ENCODE measurements at places on chromosomes 16 and 17.
A peak's percentile ranks its signal among the peaks of the same experiment; 100 is the strongest.

DNA sequence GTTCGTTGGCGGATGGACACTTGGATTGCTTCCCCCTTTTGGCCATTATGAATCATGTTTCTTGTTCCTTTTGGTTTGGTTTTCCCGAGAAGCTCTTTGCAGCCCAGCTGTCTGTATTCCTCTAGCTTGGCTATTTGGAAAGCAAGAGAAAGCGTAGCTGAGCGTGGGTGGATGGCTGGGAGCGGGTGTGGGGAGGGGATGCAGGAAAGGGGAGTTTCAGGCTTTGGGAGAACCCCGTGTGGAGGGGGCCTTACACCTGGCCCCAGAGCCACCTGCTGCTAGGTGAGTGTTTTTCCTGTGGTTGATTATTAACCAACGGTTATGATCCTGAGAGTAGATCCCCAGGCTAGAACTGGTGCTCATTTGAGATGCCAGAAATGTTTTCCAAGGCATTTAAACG is 103.7 kb downstream of the RAP1GAP2 start:
- no peak for DNase-seq

GRCh38 chr17:34434052-34434451 is 71.0 kb upstream of the CCL1 start:
- DNase-seq: no peak

DNA sequence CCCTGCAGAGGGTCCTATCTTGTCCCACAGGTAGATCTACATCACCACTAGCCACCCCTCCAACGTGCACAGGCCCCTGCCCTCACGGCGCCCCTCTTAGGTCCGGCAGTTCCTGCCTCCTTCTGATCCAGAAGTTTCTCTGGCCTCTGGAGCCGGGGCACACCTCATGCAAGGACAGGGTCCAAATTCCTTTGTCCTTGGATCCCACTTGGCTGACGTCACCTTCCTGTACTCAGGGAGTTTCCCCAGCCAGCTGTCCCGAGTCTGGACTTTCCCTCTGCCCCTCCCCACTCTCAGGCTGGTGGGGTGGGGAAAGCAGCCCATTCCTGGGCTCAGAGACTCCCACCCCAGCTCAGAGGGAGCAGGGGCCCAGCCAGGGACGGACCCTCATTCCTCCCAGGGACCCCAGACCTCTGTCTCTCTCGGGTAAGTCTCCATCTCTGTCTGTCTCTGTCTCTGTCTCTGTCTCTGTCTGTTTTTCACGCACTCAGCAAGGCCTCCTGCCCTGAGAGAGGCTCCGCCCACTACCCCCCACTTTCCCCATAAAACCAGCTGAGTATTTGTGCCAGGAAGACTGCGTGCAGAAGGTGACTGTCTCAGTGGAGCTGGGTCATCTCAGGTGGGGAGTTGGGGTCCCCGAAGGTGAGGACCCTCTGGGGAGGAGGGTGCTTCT is at the start of gene IL32:
Gene IL32 (plus strand): TSS at position 572 of the 673 bp plus-strand sequence. CDS start 172 bp downstream, outside the sequence.
- DNase-seq: peak; percentile 68

DNA sequence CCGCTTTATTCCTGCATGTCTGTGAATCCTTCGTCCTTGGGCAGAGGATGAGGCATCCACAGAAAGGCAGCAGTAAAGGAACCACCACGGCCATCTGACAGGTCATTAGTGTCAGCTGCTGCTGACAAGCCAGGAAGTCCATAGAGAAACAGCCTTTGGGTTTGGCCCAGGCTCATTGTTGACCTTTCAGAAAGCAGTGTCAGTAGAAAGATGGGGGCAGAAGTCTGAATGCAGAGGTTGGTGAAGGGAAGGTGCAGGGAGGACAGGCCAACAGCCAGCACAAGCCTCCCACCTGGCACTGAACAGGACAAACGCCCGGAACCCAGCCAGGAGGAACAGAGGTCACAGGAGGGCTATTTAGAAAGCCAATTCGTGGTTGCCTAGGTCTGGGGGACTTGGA is 105.8 kb downstream of the VAT1L start:
- DNase-seq: no peak

- peak; percentile 26 for DNase-seq
Observed at GRCh38 chr17:41801374-41802271, 10.1 kb downstream of the P3H4 start.

- no peak for DNase-seq
Observed at GRCh38 chr17:62892870-62893338, 73.1 kb upstream of the TANC2 start.

GRCh38 chr17:30084788-30085187 is 31.8 kb upstream of the NSRP1 start:
- DNase-seq: no peak

DNA sequence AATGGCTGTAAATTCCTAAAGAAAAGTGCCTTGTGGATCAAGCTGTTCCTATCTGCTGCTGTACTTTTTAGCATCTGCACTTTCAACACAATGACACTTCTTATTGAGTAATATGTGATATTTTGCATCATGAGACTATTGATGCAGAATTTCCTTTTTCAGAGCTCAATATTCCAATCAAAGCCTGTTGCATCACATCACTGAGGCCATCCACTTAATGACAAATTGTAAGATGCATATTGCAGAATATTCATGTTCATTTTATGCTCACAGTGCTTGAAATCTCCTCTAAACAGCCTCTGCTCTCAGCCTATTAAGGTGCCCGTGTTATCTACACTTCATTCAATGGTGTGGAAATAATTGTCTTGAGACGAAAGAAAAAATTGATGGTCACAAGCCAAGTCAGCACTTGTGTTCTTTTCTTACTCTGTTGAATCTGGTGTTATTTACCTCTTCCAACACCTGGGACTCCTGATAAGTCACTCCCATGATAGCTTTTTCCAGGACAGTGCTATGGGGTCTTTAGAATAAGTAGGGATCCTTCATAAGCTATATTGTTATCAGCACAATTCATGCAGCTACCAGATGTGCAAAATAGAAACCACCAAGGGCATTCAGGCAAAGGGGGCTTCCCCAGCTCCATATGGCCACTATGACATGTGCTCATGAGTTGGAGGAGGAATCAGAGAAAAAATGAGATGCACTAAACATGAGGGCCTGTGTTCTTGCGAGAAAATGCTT is 9.3 kb upstream of the SKAP1 start:
- no peak for DNase-seq

- DNase-seq: no peak
Observed at GRCh38 chr16:87407511-87408112, 15.5 kb downstream of the MAP1LC3B start.

DNA sequence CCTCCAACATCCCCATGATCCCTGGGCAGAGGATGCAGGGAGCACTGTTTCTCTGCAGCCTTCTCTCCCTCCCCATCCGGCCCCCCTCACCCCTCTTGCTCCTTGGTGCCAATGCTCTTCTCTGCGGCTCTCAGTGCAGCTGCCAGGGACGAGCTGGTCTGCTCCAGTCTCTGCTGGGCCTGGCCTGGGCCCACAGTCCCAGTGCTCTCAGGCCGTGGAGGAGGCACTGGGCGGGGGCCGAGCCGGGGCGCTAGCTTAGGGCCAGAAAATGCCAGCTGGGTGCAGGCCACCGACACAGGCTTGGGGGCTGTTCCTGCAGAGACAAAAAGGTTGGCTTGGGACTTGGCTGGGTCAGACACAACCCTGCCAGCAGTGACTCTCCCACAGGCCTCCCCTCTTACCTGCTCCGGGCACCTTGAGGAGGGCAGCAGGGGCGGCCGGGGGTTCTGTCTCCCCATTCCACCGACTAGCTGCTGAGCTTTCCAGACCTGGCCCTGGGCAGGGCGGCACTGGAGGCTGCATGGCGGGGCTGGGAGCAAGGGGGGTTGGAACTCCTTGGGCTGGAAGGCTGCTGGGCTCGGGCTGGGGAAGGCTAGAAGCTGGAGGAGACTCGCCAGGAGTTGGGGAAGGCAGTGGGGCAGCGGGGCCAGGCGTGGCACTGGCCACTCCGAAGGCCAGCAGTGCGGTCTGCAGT is 13.8 kb downstream of the CASKIN2 start:
- DNase-seq: no peak

GRCh38 chr17:74512624-74513091 is 18.6 kb downstream of the CD300LB start:
- peak; percentile 65 for DNase-seq

GRCh38 chr17:9725575-9725974 is 65.8 kb downstream of the DHRS7C start:
- DNase-seq: no peak

DNA sequence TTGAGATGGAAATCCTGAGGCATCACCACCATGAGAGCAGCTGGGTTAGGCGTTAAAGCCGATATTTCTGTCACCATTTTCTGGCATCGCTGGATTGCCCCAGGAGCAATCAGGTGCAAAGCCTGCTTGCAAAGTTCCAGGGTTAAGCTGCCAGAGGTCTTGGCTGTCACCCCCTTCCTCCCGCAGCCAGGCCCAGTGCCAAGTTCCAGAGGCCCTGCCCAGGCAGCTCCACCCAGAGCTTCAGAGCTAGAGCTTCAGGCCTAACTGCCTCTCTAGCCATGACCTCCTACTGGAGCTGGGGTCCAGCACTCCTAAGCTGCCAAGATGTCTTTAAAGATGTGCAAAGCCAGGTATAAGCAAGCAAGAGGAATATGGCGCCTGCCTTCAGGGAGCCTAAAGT is 8.8 kb upstream of the TMEM238L start:
- no peak for DNase-seq
